ENCODE measurements at places on chromosomes 7 and 10. TPM values are rescaled to one million over a fixed set of nuclear protein-coding genes. Genes with fewer than 3 reads are reported as not detected.

BHLHA15 gene
- total RNA-seq, result not detected

CABCOCO1 gene
- 0.36 TPM for total RNA-seq

FAM20C gene
- 21.0 TPM for total RNA-seq

EGFR gene
- 35.6 TPM for total RNA-seq

ASAH2 gene
- total RNA-seq, result 0.55 TPM

ITPRID1 gene
- total RNA-seq, result not detected

NAT16 gene
- total RNA-seq, result not detected

GRCh38 chr10:11282156-11282555 lies 264.5 kb downstream of the CELF2 start:
- no peak for DNase-seq

- DNase-seq, result no peak
Measured at GRCh38 chr10:130968964-130969363, 342.6 kb downstream of the TCERG1L start.

- no peak for DNase-seq
Measured at GRCh38 chr10:120610791-120611190, 153.8 kb downstream of the PLPP4 start.

GRCh38 chr7:71633551-71634008 lies 501.6 kb downstream of the GALNT17 start:
- no peak for DNase-seq

- peak; percentile 74 for DNase-seq
Measured at GRCh38 chr10:96448021-96448457, 65.7 kb downstream of the TLL2 start.

- DNase-seq, result no peak
Measured at GRCh38 chr7:114901771-114902170, 20.1 kb upstream of the MDFIC start.

DNA sequence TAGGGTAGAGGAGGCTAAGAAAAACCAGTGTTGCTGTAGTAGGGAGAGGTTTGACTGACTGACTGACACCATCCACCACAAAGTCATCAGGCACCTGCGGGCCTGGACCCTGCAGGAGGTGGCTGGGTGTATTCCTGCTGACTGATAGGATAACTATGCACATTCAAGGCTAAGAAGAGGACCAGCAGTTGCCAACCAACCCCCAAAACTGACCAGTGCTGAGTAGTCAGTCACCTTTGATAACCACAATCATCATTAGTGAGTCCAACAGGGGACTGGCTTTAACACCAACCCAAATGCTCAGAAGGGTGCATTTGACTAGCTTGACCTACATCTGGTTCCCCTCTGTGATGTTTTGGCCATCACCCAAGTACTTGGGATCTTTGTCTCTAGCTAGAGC lies 30.5 kb downstream of the PLXNA4 start:
- no peak for DNase-seq
